ENCODE measurements at places on chromosomes 6 and 20.

DNA sequence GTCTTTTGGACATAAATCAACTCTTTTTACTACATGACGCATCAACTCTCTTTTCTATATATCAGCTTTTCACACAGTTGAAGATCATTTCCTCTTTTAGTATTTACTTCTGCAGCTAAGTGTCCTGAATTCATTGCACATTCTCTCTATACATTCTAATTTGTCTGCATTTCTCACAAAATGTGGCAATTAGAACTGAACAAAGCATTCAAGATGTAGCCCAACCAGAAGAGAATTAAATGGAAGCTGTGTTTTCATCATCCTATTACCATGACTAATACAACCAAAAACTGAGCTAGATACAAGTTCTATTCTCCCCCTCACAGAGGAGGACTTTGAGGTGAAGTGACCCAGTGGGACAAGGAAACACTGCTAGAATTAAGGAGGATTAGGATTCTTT lies 86.9 kb downstream of the PLCG1 start:
- no peak for DNase-seq

DNA sequence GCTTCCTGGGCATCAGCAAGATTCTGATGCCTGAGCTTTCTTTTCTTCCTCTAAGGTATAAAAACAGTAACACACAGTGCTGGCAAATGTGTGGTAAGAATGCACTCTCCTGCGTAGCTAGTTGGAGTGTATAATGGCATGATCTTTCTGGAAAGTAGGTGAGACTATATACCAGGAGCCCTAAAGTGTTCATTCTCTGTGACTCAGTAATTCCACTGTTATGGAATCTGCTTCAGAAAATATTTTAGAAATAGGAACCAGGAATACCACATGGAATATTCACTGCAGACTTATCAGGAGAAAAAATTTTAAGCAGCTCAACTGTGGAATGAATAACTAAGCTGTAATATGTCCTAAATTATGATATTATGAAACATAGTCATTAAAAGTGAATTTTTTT lies 16.9 kb upstream of the CSE1L start:
- DNase-seq, result no peak

- DNase-seq, result no peak
Measured at GRCh38 chr20:51285684-51286083, 256.8 kb downstream of the NFATC2 start.

- DNase-seq, result no peak
Measured at GRCh38 chr6:168062346-168063289, 16.4 kb downstream of the FRMD1 start.

DNA sequence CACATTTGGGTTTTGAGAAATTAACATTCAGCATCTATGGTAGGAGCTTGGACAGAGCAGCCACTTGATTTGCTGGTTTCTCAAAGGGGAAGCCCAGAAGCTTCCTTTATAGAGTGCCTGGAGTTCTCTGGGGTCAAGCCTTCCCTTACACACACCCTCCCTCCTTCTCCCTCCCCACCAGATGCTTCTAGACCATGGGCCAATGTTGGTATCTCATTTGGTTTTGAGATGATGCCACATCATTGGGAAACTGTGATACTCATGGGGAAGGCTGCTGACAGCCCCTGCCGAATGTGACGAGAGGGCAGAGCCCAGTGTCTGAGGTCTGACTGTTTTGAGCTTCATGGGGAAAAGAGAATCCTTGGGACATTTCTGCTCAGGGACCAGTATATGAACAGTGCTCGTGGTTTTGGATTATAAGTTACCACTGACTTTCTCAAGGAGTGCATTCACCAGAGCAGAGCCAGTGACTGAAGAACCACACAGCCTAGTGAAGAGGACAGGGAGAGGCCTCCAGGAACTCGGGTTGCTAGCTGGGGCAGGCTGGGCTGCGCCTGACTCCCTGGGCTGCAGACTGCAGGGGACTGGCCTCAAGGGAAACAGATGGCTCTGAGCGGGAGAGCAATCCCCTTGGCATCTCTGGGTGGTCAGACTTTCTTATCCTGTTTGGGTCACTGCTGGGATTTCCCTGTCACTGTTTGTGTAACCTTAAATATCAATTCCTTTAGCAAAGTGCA lies 46.4 kb upstream of the CST5 start:
- no peak for DNase-seq

- no peak for DNase-seq
Measured at GRCh38 chr6:139881728-139882211, 507.3 kb upstream of the CITED2 start.

DNA sequence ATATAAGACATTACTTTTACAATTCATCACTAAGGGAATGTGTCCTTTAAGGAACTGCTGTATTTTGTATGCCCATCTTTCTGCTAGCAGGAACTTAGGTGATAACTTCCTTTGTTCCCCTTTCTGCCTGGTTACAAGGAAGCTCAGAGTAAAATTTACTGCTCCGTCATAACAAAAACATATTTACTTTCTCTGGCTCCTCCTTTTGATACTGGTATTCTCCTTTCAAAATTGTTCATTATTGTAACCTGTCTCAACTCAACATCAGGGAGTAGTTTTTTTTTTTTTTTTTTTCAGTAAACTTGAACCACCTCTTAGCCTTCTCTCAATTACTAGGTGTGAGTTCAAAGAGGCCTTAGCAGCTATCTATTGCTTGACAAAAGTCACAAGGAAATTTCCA lies 37.1 kb downstream of the RIPOR2 start:
- DNase-seq, result no peak

DNA sequence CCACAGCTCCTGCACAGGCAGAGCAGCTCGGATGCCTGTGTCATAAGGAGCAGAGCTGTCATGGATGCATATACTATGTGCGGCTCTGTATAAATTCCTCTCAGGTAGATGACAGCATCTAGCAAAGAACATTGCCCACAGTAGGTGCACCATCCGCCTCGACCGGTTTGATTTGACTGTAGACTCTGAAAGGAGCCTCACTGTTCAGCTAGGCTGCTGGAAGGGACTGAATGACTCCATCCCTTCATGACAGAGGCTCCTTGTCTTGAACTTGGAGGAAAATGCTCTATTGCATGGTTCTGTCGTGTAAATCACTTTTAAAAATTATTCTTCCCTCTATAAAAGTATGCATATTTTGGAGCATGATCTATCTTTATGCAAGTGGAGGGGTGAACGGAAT lies 128.8 kb upstream of the QKI start:
- no peak for DNase-seq

GRCh38 chr6:159910342-159910741 lies 19.6 kb downstream of the MAS1 start:
- no peak for DNase-seq
